ENCODE measurements at places on chromosomes 5 and 9.

- no peaks in the 10 kb centered on the region for H3K4me1 ChIP-seq
- no peaks in the 10 kb centered on the region for H3K36me3 ChIP-seq
- no peaks in the 10 kb centered on the region for H3K27me3 ChIP-seq
- H3K27ac ChIP-seq: no peak overlapping the region
- H3K4me3 ChIP-seq: no peak overlapping the region
- DNase-seq: no peak
Observed at GRCh38 chr9:35882996-35883395, 12.8 kb upstream of the OR13J1 start.

DNA sequence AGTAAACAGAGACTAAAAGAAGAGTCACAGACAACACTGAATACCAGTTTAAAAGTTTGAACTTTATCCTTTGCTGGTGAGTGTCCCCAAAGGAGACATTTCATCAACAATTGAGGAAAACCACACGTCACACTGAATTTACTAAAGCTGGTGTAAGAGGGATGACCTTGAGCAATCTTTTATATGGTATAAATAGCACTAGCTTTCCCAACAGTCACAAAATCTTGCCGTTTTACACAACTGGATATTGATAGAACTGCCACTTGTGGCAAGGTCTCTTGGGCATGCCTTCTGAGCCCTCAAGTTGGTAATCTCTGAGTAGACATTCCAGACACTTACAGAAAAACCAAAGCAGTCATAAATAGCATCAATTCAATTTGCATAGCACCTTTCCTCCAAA lies 311.5 kb upstream of the TARS1 start:
- H3K27me3 ChIP-seq: no peaks in the 10 kb centered on the region
- H3K27ac ChIP-seq: no peak overlapping the region
- no peaks in the 10 kb centered on the region for H3K4me1 ChIP-seq

DNA sequence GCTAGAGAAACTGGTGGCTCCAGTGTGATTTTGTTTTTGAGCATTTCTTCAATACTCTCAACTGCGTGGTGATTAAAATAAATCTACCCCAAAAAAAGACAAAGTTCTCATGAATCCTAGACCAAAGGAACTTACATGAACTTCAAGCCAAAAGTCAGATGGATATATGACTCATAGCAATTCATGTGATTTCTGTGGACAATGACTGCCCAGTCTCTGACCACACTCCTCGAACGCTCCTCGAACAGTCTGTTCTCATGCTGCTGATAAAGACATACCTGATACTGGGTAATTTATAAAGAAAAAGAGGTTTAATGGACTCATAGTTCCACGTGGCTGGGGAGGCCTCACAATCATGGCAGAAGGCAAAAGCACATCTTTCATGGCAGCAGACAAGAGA lies 46.4 kb upstream of the CEP78 start:
- no peak overlapping the region for H3K4me3 ChIP-seq
- no peaks in the 10 kb centered on the region for H3K36me3 ChIP-seq
- DNase-seq: no peak
- H3K4me1 ChIP-seq: no peaks in the 10 kb centered on the region
- no peak overlapping the region for H3K27ac ChIP-seq
- H3K27me3 ChIP-seq: no peaks in the 10 kb centered on the region

- no peaks in the 10 kb centered on the region for H3K27me3 ChIP-seq
- H3K27ac ChIP-seq: no peak overlapping the region
- H3K4me1 ChIP-seq: peaks cover 17% of the 10 kb centered on the region
Observed at GRCh38 chr5:4208537-4208936, 612.9 kb downstream of the IRX1 start.

GRCh38 chr5:128708841-128709240 lies 170.8 kb upstream of the FBN2 start:
- no peaks in the 10 kb centered on the region for H3K36me3 ChIP-seq
- no peaks in the 10 kb centered on the region for H3K27me3 ChIP-seq
- DNase-seq: no peak
- H3K4me3 ChIP-seq: no peak overlapping the region
- no peaks in the 10 kb centered on the region for H3K4me1 ChIP-seq

DNA sequence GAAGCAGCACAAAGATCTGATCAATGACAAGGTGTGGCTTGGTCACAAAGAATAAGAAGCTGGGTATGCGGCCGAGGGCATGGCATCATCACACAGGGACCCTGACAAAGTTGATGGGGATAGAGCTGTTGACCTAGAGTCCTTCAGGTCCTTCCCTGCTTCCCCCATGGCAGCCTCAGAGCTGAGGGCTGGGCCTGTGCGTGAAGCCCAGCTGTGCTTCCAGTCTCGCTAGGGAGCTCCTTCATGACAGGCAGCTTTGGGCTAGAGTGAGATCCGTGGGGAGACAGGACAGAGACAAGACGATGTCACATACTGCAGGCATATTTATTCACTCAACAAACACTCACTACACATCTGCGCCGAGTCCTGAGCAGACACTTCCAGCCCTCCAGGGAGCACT lies 56.4 kb upstream of the NEURL1B start:
- DNase-seq: no peak
- H3K4me1 ChIP-seq: peaks cover 8% of the 10 kb centered on the region
- H3K36me3 ChIP-seq: no peaks in the 10 kb centered on the region
- H3K27me3 ChIP-seq: no peaks in the 10 kb centered on the region
- no peak overlapping the region for H3K27ac ChIP-seq

DNA sequence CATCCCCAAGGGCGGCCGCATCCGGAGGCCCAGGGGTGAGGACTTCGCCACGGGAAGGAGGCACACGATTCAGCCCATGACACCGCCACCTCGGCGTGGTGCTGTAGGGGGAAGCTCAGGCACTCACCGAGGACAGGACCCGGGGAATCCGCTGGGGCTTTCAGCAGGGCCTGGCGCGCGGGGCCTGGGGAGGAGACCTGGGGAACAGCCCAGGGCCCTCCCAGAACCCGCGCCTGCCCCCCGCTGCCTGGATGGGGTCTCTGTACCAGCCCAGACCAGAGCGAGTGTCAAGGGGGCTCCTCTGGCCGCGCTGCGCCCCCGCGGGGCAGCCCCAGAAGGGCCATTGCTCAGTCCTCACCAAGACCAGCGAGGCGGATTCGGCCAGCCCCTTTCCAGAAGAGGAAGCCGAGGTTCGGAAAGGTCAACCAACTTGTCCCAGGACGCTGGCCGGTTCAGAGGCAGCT lies 12.8 kb downstream of the COL23A1 start:
- no peaks in the 10 kb centered on the region for H3K27me3 ChIP-seq
- no peaks in the 10 kb centered on the region for H3K4me1 ChIP-seq
- DNase-seq: peak; percentile 72
- peaks cover 8% of the 10 kb centered on the region for H3K36me3 ChIP-seq
- H3K27ac ChIP-seq: no peak overlapping the region

- DNase-seq: no peak
- no peaks in the 10 kb centered on the region for H3K4me1 ChIP-seq
- no peak overlapping the region for H3K27ac ChIP-seq
- H3K36me3 ChIP-seq: peaks cover 4% of the 10 kb centered on the region
- no peaks in the 10 kb centered on the region for H3K27me3 ChIP-seq
- H3K4me3 ChIP-seq: no peak overlapping the region
Observed at GRCh38 chr5:25160891-25161290, 516.1 kb upstream of the CDH10 start.

- H3K4me3 ChIP-seq: no peak overlapping the region
- no peak overlapping the region for H3K27ac ChIP-seq
- no peaks in the 10 kb centered on the region for H3K4me1 ChIP-seq
- no peak for DNase-seq
- no peaks in the 10 kb centered on the region for H3K27me3 ChIP-seq
Observed at GRCh38 chr9:38041564-38042243, 27.3 kb downstream of the SHB start.

GRCh38 chr5:32076699-32077695 lies 97.1 kb downstream of the GOLPH3 start:
- no peak overlapping the region for H3K27ac ChIP-seq
- no peaks in the 10 kb centered on the region for H3K27me3 ChIP-seq
- H3K4me1 ChIP-seq: no peaks in the 10 kb centered on the region
- H3K4me3 ChIP-seq: no peak overlapping the region

DNA sequence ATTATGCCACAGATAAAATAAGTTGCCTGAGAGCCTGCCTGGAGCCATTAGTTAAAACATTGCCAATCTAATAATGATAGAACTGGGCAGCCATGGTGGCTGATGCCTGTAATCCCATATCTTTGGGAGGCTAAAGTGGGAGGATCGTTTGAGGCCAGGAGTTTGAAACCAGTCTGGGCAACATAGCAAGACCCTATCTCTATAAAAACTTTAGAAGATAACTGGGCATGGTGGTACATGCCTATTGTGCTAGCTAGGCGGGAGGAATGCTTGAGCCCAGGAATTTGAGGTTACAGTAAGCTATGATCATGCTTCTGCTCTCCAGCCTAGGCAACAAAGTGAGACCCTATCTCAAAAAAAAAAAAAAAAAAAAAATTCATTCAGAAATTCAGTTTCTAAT lies 52.6 kb downstream of the RAI14 start:
- no peak overlapping the region for H3K4me3 ChIP-seq
- H3K36me3 ChIP-seq: peaks cover 19% of the 10 kb centered on the region
- H3K27me3 ChIP-seq: no peaks in the 10 kb centered on the region
- peaks cover 2% of the 10 kb centered on the region for H3K4me1 ChIP-seq

All from H9 (cell line).